NCI-H446 treated with DMSO at 0.1 percent for 48 hours (cell line): ENCODE measurements at places on chromosomes 11 and 22.
A peak's percentile ranks its signal among the peaks of the same experiment; 100 is the strongest.

DNA sequence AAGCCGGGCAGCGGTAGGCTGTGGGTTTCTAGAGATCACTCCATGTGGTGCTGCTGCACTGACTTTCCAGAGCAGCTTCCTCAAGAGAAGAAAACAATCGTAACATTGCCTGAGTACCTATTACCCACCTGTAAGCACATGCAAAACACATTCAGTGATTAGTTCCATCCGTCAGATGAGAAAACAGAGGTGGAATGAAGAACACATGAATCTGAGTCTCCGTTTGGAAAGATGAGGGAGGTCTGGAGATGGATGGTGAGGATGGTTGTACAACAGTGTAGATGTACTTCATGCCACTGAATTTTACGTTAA lies 7.5 kb upstream of the SLCO2B1 start:
- no peak for DNase-seq

- DNase-seq, result no peak
Observed at GRCh38 chr22:23500508-23501260, 79.4 kb downstream of the IGLL1 start.

- no peak for DNase-seq
Observed at GRCh38 chr11:60389279-60389910, 6.9 kb upstream of the MS4A14 start.

- DNase-seq, result no peak
Observed at GRCh38 chr11:33005175-33005574, 10.5 kb upstream of the DEPDC7 start.

DNA sequence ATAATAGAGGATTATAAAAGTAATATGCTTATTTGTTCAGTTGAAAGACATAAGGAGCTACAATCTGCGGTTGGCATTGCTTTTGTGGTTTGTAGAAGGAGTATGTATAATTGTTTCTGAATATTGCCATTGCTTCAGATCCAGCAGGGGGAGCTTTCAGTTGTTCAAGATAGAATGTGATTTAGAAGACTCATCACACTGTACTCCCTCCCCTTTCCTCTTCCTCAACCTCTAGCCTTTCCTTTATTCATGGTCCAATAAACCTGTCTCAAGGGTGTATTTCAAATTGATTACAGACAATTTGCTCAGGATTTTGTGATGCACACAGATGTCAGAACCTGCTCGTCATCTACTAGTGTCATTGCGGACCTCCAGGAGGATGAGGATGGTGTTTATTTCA lies 9.8 kb downstream of the PRMT3 start:
- DNase-seq, result peak; percentile 41

- no peak for DNase-seq
Observed at GRCh38 chr11:117187799-117188481, 9.4 kb downstream of the SIDT2 start.

DNA sequence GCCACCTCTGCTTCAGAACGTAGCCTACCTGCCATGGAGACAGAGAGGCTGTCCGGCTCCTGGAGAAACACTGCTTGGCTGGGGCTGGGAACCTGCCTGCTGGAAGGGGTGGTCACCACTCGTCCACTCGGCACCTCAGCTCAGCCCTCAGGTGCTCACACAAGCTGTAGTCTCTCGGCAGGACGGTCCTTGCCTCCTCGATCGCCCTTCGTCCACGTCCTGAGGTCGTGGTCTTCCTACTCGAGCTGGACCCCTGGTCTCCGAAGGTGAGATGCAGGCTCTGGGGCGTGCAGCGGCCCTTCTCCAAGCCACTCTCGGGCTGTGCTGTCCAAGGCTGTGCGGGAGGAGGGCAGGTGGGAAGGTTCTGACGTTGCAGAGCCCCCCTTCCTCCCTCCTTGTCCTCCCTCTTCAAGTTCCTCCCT lies at the start of gene TBX10:
TBX10 (minus strand) TSS at position 326 of the 422 bp plus-strand sequence; CDS start at position 35, 291 bp downstream.
- no peak for DNase-seq

- no peak for DNase-seq
Observed at GRCh38 chr22:48921411-48921903, 906.2 kb downstream of the BRD1 start.

DNA sequence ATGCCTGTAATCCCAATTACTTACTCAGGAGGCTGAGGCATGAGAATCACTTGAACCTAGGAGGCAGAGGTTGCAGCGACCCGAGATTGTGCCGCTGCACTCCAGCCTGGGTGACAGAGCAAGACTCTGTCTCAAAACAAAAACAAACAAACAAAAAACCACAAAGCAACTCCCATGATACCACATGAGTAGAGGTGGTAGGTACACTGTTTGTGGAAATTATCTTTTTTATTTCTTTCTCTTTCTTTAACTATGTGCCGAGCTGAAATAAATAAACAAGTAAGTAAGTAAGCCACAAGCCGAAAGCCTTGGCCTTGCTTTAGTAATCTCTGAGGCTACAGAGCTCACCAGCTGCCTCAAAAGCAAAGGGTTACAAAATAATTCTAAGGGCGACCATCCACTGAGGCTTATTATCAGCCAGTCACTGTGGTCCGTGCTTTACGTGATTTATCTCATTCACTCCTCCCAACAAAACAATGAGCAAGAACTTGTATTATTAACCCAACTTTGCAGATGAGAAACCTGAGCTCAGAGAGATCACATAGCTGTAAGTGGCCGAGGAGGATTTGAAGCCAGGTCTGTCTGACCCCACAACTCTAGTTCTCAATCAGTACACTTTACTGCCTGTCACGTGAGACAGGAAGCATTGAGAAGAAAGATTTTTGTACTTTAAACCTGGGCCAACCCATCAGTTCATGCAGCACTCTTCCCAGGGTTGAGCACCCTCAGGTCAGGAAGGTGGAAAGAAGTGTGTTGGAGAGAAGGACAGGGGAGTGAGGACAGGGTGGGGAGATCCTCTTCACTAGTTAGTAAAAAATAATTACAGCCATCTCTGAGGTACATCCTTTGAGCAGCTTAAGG lies 69.8 kb upstream of the MTMR2 start:
- no peak for DNase-seq

GRCh38 chr11:61861634-61862033 lies 29.7 kb downstream of the FADS3 start:
- DNase-seq, result no peak

DNA sequence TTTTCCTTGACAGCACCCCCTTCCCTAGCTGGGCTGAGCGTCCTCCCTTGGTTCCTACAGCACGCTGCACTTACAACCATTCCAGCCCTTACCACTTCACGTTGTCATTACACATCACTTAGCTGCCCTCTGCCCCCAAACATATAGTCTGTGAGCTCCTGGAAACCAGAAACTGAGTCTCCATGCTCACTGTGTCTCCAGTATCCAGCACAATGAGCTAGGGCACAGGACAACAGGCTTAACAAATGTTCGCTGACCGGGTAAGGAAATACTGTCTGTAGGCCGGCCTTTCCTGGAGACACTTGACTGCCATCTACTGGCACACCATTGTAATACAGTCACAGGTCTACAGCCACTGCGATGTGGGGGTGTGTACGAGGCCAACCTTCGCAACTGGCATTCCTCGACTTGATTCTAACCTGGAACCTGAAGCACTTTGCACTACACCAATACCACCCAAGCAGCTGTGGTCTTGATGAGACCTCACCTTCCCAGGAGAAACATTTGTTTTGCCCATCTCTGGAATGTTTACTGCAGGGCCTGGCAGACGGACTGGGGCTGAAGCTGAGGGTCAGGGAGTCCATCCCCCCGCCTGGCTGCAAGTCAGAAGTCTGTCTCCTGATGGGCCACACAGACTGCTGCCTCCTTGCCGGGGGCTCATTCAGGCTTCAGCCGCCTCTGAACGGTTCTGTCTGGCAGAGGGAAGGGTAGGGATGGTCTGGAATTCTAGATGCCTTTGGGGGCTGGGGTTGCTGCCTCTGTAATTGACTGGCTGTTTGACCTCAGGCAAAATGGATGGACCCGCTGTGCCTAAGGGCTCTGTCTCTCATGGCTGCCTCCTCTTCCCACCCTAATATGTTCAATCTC lies 72.0 kb downstream of the SYN3 start:
- DNase-seq, result peak; percentile 16

DNA sequence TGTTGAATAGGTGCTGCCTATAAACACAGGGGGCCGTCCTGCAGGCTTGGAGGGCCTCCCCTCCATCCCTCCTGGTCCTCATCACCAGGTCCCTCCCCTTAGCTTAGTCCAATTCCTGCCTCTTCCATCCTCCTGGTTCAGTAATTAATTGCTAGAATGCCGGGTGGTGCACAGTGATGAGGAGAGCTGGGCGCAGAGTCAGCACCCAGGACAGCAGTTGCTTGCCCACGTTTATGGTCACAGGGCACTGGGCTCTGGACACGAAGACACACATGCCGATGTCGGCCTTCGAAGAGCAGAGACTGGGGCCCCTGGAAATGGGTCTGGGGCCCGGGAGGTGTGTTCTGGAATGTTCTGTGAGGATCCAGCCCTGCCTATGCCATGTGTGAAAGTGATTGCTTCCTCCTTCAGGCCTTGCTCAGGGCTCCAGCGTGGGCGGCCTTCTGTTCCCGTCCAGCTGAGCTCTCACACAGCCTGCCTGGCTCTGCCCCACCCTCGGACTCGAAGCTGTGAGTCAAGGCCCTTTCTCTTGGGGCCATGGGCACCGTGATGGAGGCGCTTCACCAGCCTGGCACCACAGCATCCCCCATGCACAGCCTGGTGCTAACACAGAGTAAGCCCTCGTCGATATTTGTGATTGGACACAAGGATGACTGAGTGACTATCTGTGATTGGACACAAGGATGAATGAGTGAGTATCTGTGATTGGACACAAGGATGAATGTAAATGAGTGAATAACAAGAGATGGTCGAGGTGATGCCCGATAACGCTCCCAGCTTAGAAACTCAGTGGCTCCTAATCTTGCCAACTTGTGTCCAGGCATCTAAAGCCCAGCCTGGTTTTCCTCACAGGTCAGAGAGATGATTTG lies 884.7 kb downstream of the BRD1 start:
- no peak for DNase-seq

GRCh38 chr11:70169632-70170031 lies 33.5 kb upstream of the FADD start:
- no peak for DNase-seq

DNA sequence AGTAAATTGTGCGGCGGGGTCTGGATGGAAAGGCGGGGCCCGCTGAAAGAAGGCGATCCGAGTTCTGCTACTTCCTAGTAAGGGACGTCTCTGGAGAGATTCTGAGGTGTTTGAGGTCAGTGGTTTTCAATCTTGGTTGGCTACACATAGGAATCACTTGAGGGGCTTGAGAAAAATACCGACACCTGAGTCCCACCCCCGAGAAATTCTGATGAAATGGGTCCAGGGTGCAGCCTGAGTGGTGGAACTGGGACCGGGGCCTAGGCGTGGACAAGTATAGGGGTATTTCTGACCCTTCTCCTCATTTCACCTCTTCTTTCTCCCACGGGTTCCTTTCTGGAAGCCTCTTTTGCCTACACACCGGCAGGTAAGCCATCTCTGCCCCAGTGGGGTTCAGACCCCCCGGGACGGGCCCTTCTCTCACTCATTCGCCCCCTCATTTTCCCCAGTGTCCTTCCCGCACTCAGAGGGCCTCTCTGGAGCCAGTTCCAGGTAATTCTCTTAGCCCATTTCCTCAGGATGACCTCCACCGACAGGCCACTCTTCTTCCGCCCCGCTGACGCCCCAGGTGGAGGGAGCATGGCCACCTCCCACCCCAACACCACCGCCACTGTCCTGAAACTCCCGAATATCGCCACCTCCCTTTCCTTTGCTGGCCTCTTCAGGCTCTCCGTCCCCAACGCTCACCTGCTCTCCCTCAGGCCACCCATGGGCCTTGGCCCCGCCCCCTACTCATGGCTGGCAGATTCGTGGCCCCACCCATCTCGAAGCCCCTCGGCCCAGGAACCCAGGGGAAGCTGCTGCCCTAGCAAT lies 11.8 kb downstream of the ROBO3 start:
- no peak for DNase-seq

GRCh38 chr11:35304386-35304775 lies 115.0 kb downstream of the SLC1A2 start:
- DNase-seq, result no peak

DNA sequence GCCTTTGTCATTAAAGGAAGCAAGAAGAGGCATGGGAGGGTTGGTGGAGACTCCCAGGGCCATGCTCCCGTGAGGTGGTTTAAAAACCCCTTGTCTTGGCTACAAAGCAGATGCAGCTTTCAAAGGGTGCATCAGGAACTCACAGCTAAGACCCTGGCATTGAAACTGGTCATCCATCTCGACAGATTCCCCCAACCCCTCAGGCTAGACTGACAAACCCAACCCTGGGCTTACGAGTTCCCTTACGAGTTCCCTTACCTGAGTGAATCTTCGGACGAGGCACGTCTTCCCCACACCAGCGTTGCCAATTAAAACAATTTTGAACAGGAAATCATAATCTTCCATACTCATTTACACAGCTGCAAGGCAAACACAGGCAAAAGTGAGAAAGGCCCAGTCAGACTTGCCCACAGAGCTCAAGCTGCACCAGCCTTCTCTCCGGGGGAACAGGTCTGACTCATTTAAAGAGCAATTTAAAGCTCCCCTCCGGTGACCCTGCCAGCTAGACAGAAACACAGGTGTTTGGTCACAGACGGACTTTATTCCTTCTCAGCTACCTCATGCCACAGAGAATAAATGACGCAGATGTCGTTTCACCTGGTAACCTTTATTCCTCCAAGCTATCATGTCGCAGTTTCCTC lies 74.6 kb downstream of the RAB30 start:
- DNase-seq, result no peak

DNA sequence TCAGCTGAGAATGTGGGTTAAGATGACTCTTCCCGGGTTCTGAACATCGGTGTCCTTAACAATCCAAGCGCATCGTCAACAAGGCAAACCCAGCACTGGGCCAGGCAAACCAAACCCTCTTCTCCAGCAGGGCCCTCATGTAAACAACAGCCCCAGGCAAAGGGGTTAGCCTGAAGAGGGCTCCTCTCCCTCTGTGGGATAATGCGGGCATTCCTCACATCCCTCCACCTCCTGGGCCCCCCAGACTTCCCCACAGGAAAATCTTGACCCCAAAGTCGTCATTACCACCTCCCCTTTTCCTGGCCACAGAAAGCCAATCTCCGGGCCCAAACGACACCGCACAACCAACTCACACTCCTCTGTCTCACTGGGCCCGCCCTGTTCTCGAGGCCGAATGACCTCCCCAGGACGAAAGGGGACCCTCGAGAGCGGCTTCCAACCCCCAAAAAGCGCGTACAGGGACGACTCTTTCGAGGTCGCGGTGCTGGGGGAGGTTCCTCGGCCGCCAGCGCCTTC lies 566 bp downstream of the DDB1 start:
- no peak for DNase-seq

DNA sequence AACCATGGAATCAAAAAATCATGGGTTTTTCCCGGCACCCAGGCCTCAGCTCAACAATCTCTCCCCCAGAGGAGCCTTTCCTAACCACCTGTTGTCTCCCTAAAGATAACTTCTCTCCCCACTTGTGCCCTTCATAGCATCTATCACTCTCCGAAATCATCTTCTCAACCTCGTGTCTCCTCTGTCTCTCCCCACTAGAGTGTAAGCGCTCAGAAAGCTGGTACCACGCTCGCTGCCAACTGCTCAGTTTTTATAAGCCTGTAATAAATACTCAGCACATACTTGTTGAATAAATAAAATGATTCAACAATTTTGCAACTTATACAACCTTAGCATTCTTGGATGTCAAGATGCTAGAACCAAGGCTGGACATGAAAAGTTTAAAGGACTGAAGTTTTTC lies 185.2 kb downstream of the BCR start:
- DNase-seq, result no peak

- DNase-seq, result no peak
Observed at GRCh38 chr22:49088801-49089791, 738.6 kb downstream of the BRD1 start.
